Activated T-cell treated with anti-CD3 and anti-CD28 coated beads, Interleukin-2, amount 50 U/mL, for 72 hours (primary cell): ENCODE measurements at places on chromosomes 3 and 15. TPM values are rescaled to one million over a fixed set of nuclear protein-coding genes. Genes with fewer than 3 reads are reported as not detected.

DNA sequence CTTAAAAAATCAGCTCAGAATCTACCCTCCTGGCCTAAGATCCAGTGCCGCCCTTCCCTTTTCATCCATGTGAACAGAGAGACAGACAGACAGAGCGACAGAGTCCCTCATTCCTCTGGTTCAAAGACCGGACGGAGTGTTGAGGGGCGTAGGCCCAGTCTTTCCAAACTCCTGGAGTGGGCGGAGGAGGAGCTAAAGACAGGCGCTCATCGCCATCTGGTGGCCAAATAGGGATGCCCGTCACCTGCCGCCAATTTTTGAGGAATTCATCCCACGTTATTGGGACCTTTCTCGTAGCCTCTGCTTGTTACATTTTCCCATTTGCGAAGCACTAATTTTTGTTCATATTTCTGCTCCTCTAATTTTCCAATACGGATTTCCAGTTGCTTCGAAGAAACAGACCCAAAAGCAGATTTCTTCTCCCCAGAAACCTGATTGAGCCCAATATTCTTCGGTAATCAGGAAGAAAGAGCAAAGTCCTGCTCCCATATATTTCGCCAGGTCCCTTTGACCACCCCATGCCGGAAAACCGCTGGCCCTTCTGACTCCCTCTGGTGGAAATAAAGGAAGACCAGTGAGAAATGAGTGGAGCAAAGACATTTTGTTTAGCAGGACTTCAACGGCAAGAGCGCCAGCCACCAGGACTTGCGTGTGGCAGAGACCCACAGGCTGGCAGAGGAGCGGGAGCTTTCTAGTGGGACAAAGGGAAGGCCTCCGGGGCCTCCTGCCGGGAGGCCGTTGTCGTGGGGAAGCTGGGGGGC, 88.0 kb downstream of the LRRK1 start:
- DNase-seq = peak; percentile 79
- H3K36me3 ChIP-seq = no peaks in the 10 kb centered on the region
- H3K27me3 ChIP-seq = peaks cover 7% of the 10 kb centered on the region
- H3K27ac ChIP-seq = no peak overlapping the region
- H3K4me3 ChIP-seq = peak overlapping the region; percentile 93

DNA sequence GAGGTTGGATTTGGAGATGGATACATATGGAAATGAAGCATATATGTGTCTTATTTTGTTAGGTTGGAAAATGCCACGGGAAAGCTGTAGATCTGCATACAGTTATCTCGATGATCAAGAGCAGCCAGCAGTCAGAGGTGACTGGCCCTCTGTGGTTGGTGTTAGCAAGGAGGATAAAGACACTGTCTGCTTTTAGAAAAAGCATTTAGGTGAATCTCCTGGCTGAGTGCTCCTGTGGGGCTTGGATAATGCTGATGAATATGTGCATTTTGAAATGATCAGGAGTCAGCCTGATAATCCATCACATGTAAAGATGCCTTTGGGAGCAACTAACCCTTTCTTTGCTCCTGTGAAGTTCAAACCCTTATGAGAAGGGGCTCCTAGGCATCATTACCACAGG, 24.9 kb upstream of the GLCE start:
- DNase-seq = no peak
- no peak overlapping the region for H3K4me3 ChIP-seq
- no peak overlapping the region for H3K27ac ChIP-seq
- H3K4me1 ChIP-seq = no peaks in the 10 kb centered on the region

DNA sequence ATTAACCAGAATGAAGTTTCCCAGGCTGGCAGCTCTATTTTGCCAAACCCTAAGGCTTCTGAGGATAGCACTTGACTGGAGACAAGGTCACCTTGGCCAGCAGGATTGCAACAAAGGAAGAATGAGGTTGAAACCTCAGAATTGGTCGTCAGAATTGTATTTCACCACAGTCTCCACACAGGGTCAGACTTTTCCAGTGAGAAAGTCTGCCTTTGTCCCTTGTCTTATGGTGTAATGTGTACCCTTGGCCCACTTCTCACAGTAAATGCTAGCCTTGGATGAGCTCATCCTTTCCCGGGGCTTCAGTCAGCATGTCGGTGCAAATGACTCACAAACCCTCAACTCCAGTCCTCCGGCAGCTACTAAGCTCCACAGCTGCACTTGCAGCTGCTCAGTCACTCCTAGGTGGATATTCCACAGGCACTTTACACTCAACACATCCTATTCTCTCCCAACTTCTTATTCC, 19.7 kb downstream of the SSR3 start:
- H3K27me3 ChIP-seq = no peaks in the 10 kb centered on the region
- DNase-seq = peak; percentile 27
- peaks cover 9% of the 10 kb centered on the region for H3K4me1 ChIP-seq
- no peak overlapping the region for H3K4me3 ChIP-seq
- no peaks in the 10 kb centered on the region for H3K36me3 ChIP-seq

The CLDND1 gene
- total RNA-seq = 361 TPM

DNA sequence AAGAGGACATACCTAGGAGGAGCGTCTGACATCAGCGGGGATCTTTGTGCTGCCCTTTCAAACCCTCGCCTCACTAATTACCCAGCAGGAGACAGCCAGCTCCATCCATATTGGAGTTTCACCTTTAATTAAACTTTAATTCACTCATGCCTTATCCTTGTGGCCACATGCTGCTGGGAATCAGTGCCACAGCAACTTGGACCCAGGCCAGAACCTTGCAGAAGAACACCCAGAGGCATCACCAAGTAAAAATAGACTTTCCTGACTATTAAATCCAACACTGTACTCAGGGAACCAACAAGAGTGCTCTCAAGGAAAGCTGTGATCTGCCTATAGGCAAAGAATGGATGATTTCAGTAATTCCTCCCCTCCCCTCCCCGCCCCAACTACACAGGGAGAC, 23.9 kb downstream of the EIF1B start:
- peaks cover 37% of the 10 kb centered on the region for H3K4me1 ChIP-seq
- no peak overlapping the region for H3K27ac ChIP-seq
- H3K36me3 ChIP-seq = no peaks in the 10 kb centered on the region
- no peak overlapping the region for H3K4me3 ChIP-seq
- DNase-seq = no peak

The CAMKV gene
- total RNA-seq = 0.50 TPM

The EXD1 gene
- not detected for total RNA-seq

- no peaks in the 10 kb centered on the region for H3K36me3 ChIP-seq
- peaks cover 43% of the 10 kb centered on the region for H3K4me1 ChIP-seq
- H3K27me3 ChIP-seq = no peaks in the 10 kb centered on the region
- no peak for DNase-seq
Measured at GRCh38 chr3:197227780-197228574, 70.4 kb downstream of the DLG1 start.

- peaks cover 35% of the 10 kb centered on the region for H3K27me3 ChIP-seq
- DNase-seq = no peak
- no peak overlapping the region for H3K27ac ChIP-seq
Measured at GRCh38 chr3:10977892-10978510, 14.5 kb upstream of the SLC6A1 start.

- no peak for DNase-seq
- peaks cover 25% of the 10 kb centered on the region for H3K4me1 ChIP-seq
- H3K36me3 ChIP-seq = no peaks in the 10 kb centered on the region
- H3K4me3 ChIP-seq = no peak overlapping the region
- no peak overlapping the region for H3K27ac ChIP-seq
- no peaks in the 10 kb centered on the region for H3K27me3 ChIP-seq
Measured at GRCh38 chr3:172321035-172321434, 127.2 kb downstream of the GHSR start.

- H3K27ac ChIP-seq = no peak overlapping the region
- H3K36me3 ChIP-seq = no peaks in the 10 kb centered on the region
- no peak for DNase-seq
- no peak overlapping the region for H3K4me3 ChIP-seq
- H3K27me3 ChIP-seq = no peaks in the 10 kb centered on the region
Measured at GRCh38 chr3:30331519-30331918, 274.9 kb upstream of the TGFBR2 start.

The RABL3 gene
- 25.9 TPM for total RNA-seq

The RLBP1 gene
- 0.53 TPM for total RNA-seq

DNA sequence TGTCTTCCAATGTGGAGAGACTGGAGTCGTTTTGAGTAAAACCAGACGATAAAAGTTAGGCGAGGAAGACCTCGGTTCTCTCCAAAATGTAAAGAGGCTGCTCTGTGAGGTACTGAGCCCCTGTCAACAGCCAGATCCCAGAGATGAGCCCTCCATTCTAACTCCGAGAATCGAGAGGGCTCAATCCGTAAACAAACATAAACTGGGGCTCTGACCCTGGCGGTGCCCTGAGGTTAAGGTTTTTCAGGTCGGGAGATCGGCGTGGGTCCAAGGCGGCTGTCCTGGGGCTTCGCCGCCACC, 417 bp downstream of the TBCCD1 start:
- H3K36me3 ChIP-seq = peaks cover 3% of the 10 kb centered on the region
- peak overlapping the region; percentile 98 for H3K4me3 ChIP-seq
- H3K4me1 ChIP-seq = peaks cover 68% of the 10 kb centered on the region
- H3K27ac ChIP-seq = peak overlapping the region; percentile 92
- H3K27me3 ChIP-seq = no peaks in the 10 kb centered on the region
- DNase-seq = no peak

DNA sequence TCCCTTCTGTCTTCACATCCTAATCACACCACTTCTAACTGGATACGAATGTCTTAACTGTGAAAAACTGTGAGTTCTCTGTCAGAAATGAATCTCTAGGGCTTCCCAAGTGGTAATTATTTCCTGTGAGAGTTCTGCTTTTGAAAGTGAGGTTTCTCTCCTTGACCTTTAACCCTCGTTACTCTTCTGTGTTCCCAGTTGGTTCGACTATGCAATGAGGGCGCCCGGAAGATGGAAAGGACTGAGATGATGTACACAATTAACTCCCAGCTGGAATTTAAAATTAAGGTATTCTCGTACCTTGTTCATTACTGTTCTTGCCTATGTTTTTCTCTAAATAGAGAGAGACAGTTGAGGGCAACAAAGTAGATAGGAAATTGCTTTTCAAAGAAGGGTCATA, 96.5 kb downstream of the ARHGEF26 start:
- no peaks in the 10 kb centered on the region for H3K36me3 ChIP-seq
- H3K27ac ChIP-seq = no peak overlapping the region
- DNase-seq = no peak
- H3K4me3 ChIP-seq = no peak overlapping the region
- peaks cover 16% of the 10 kb centered on the region for H3K27me3 ChIP-seq
- no peaks in the 10 kb centered on the region for H3K4me1 ChIP-seq

- no peaks in the 10 kb centered on the region for H3K27me3 ChIP-seq
- H3K4me3 ChIP-seq = no peak overlapping the region
Measured at GRCh38 chr3:71565976-71566375, 17.6 kb downstream of the FOXP1 start.

DNA sequence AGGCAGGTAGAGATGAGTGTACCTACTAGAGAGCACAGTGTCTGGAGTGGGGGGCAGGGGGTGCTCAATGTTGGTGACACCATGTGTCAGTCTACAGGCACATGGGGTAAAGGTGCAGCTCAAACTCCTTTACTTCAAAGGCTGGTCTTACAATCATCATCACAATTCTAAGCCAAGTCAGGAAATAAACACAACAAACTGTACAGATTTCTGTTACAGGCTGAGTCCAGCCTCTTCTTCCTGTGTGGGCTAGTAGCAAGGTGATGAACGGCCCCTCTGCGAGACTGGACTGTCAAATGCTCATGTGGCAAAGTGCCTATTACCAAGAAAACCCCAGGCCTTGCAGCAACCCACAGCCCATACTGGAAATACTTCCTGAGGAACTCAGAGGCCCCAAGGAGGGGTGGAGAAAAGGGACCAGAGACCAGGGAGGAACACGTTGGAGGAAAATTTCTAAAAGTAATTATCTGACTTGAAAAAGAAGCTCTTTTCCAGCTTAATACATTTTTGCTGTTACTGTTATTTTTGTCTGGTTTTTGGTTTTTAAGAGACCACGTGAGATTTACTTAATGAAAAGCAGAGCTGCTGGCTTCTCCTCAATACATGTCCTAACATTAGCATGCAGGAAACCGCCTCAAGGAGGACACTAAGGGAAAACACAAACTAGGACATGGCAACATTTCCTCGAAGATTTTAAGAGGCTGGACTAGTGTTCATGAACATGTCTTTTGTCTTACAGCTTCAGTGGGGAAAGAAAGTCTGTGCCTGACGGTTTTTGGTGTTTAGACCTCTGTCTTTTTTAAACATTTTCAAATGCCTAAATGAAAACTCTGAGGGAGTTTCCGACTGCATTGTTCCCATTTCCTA, 29.5 kb downstream of the TBC1D2B start:
- H3K4me3 ChIP-seq = peak overlapping the region; percentile 63
- H3K36me3 ChIP-seq = peaks cover 13% of the 10 kb centered on the region
- no peak for DNase-seq
- H3K27me3 ChIP-seq = no peaks in the 10 kb centered on the region
- H3K27ac ChIP-seq = peak overlapping the region; percentile 91
- peaks cover 98% of the 10 kb centered on the region for H3K4me1 ChIP-seq

The LRRK1 gene
- total RNA-seq = 0.74 TPM
